ENCODE measurements at places on chromosomes 1 and 21.
A peak's percentile ranks its signal among the peaks of the same experiment; 100 is the strongest.

DNA sequence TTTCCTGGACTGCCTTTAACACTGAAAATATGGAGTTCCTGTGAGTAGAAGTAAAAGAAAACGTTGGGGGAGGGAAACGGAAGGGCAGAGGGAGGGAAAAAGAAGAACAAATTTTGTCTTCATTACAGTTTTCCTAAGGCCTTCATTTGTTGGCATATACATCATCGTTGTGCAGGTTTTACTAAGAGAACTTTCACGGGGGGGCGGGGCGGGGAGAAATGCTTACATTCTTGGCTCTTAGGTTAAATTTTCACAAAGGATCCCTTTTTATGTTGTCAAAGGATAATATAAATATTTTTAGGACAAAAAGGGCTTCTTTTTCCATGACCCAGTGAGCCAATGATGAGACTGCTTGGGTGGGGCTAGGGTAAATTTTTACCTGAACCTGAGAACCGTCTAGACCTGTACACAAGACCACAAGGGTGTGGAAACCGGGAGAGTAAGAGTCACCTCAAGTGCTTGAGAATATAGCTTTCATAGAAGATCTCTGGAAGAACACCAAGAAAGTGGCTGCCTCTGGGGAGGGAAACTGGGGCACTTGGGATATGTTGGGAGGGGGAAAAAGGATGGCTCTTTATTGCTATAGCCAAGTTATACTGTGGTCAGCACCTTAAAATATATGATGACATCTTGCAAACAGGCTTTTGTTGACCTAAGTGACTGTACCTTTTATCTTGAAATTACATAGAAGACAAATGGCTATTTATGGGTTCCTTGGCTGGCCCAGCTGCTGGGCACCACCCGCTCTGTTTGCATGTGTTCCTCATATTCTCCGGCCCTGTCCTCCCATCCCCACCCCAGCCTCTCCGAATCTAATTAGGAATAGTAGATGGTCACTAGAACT is 2.0 kb upstream of the UTP25 start:
- DNase-seq: no peak

DNA sequence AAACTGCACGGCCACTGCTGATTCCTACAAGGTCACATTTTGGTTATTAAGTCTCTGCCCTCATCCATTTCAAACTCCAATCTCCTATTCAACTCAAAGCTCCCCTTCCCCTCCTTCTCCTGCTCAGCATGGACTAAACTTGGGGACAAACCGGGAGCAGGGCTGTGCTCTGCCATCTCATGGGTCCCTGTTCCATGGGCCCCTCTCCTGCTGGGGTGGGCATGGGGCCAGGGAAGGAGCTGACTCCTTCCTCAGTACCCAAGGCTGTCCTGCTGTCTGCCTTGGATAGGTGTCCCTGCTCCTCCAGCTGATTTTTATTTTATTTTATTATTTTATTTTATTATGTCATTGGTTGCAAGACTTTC is 27.1 kb downstream of the TNNT2 start:
- no peak for DNase-seq

DNA sequence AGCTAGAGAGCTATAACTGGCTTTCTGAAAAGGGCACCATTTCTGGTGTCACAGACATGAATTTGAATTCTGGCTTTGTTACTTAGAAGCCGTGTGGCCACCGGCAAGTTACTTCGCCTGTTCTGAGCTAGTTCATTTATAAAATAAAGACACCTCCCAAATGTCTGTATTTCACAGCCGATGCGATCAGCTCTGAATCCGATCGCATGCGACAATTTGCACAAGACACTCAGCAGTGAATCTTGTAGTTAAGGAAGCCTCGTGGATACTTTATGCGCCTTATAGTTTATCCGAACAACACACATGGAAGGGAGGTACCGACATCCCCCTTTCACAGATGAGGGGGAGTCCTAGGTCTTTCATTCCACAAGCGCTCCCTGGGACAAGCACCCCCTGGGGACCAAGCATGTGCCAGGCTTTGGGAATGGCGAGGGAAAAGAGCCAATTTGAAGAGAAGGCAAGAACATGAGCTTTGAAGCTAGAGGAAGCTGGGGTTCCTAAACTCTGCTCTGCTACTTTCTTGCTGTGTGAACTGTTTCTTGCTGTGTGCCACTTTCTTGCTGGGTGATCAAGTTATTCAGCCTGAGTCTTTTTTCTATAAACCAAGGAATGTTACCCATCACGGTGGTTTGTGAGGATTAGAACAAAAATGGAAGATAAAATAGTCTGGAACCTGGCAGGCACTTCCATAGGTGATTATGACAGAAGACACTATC is 3.9 kb downstream of the ID3 start:
- DNase-seq: peak; percentile 83

DNA sequence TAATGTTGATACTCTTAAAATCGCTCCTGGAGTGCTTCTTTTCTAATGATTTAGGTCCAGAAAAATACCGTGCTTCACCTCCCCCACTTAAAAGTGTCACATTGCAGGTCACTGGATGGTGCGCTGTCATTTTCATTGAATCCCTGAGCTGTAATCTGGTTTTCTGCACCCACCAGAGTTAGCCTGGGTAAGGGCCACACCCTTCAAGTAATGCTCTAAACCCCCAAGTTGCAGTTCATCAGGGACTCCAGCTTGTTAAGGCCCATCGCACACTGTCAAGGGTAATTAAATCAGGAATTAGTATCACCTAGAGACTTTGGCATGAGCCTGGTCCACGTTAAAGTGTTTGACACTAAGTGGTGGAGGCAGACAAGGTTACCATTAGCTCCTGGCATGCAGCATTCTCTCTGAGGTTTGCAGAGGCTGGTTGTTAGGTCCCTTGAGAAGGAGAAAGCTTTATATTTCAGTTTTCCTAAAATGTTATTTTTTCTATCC is 34.0 kb downstream of the ASTN1 start:
- no peak for DNase-seq

- peak; percentile 92 for DNase-seq
These were observed 1.9 kb downstream of the S1PR1 start for GRCh38 chr1:101238681-101239094.

DNA sequence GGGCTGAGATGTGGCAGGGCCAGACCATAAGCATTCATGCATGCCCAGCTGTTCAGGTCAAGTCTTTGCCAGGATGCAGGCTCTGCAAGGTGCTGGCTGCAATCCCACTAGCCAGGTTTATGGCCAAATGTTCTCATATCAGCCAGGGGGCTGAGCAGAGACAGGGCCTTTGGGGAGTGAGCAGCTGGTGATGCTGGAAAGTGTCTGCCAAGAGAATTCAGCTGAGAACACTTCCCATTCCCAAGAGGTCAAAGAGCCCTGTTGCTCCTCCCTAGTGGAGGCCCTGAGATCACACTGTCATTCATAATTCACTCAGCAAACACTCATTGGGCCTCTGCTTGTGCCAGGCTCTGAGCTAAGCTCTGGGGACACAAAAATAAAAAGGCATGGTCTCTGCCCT is 150.3 kb downstream of the DMRTA2 start:
- no peak for DNase-seq

DNA sequence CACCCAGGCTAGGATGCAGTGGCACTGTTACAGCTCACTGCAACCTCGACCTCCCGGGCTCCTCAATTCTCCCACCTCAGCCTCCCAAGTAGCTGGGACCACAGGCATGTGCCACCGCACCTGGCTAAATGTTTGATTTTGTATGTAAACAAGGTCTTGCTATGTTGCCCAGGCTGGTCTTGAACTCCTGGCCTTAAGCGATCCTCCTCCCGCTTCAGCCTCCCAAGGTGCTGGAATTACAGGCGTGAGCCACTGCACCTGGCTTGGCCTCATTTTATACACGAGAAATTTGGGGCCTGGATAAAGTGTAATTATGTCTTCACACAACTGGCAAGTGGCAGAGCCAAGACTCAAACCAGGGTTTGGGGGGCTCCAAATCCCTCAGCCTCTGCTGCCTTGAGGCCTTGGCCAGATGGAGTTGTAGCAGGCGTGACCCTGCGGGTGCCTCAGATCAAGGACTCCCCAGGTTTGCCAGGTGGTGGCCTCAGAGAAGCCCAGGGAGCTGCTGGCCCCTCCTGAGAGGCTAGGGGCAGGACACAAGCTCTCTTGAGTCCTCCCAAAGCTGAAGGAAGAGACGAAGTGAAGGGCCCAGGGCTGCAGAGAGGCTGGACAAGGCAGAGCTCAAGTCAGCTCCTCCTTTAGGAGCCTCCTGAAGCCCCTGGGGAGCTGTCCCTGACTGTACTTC is 61.7 kb downstream of the MDM4 start:
- no peak for DNase-seq

DNA sequence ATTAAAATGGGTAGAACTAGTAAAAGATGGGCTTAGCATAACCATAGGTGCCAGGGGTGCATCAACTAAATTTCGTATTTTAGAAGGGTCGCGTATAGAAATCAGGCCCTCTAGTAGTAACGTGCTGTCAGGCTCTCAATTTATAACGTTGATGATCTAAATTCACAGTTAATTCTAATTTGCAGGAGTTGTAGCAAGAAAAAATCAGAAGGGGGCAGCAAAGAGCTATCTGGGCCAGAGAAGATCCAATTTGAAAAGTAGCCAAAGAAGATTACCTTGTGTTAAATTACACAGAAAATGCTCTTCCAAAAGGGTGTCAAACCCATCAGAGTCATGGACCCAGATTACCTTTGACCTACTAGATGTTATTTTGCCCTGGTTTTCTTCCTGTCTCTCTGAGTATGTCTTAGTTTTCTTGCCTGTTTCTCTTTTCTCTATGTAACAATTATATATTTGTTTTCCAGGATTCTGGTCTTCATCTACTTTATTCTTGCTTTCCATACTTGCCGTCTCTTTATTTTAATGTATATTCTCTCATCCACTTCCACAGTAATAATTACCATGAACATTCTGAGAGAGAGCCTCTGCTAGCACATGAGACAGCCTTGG is 1030.9 kb downstream of the AMY1C start:
- peak; percentile 21 for DNase-seq

- DNase-seq: peak; percentile 1
These were observed 3.9 kb upstream of the CD101 start for GRCh38 chr1:116997636-116998035.

DNA sequence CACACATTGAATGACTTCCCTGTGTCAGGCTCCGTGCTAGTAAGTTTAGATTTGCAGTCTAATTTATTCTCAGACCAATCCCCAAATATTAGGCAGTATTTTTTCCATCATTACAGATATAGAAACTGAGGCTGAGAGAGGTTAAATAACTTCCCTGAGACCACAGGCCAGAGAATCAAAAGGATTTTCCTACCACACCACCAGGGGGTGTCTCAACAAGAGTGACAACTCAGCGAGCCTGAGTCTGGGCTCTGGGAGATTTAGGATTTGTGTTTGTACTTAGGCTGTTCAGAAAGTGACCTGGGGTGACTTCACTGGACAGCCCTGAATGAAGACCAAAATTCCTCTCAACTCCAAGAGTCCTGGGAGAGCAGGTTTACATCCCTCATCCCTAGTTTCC is 13.3 kb upstream of the LCE5A start:
- peak; percentile 26 for DNase-seq

Measured in EH (cell line).